ENCODE measurements at places on chromosomes 12 and 14.

- DNase-seq, result no peak
Measured at GRCh38 chr12:13002301-13003097, 2.4 kb upstream of the HEBP1 start.

DNA sequence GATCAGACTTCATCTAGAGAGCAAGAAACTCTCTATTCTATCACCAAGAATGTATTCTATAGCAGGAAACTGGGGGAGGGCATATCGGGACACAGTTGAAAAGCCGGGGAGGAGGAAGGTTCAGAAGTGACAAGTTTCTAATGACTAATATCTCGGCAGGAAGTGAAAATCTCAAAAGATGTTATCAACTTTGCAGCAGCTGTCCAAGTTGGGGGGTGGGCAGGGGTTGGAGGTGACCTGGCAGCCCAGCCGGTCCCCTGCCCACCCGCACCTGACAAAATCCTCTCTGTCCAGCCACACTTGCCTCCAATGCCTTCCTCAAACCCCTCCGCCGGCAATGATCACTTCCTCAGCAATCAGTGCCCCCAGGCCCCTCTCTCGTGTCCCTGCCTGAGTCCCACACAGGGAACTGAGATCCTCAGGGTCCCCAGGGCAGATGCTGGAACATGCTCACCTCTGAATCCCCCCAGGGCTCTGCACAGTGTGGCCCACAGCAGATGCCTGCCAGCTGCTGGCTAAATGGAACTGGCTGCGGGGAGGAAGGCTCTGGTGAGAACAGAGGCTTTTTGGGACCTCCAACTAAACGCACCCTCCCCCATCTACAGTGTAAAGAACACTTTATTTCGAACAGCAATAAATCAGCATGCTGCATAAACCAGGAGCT is 43.9 kb downstream of the CCDC88C start:
- DNase-seq, result peak; percentile 73

GRCh38 chr14:74514471-74514941 is 20.9 kb downstream of the ISCA2 start:
- peak; percentile 63 for DNase-seq

DNA sequence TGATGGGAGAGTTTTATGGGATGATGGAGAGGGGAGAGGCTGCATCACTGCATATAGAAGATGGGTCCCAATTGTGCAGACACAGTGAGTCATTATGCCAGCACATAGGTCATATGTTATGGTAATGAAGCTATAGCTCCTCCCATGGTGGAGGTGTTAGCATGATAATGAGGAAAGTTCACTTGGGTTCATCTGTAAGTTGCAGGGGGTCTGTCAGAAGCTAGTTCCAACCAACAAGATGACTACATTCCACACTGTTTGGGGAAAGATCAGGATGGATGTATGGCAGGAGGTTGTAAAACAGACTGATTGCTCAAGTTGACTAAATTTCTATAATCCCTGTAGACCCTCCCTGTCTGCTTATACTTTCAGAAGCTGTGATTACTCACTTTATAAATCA is 561.3 kb downstream of the C12orf50 start:
- no peak for DNase-seq

GRCh38 chr12:93151079-93151762 is 222.1 kb upstream of the EEA1 start:
- DNase-seq, result no peak

- no peak for DNase-seq
Measured at GRCh38 chr12:10968765-10969456, 17.8 kb downstream of the TAS2R50 start.

- DNase-seq, result no peak
Measured at GRCh38 chr12:118682656-118683055, 298.7 kb upstream of the SRRM4 start.

- DNase-seq, result no peak
Measured at GRCh38 chr14:105015242-105015641, 5.6 kb downstream of the CDCA4 start.

DNA sequence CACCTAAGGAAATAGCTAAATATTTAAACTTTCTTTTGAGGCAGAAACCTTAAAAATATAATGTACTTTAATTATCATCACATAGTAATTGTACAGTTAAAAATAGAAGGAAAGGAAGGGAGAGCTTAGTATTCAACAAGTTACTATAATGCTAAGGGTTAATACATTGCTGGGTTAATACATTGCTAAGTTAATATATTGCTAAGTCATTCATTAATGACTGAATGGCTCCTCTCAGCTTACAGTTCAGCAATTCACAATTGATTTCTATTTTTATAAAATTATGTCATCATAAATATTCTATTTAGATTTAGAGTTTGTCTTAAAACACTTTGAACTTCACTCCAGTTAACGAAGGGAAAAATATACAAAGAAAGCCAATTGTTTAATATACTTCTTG is 207.9 kb downstream of the BMP4 start:
- DNase-seq, result no peak

- peak; percentile 79 for DNase-seq
Measured at GRCh38 chr12:1583421-1584078, 10.8 kb downstream of the FBXL14 start.

- no peak for DNase-seq
Measured at GRCh38 chr14:64081174-64081746, 212.9 kb downstream of the ESR2 start.

GRCh38 chr12:62211510-62211909 is 48.7 kb upstream of the USP15 start:
- no peak for DNase-seq

- no peak for DNase-seq
Measured at GRCh38 chr12:57241402-57242310, 9.3 kb downstream of the STAC3 start.

- no peak for DNase-seq
Measured at GRCh38 chr12:29309320-29309902, 71.6 kb downstream of the ERGIC2 start.

GRCh38 chr12:15268927-15269552 is 47.8 kb upstream of the RERG start:
- peak; percentile 53 for DNase-seq

- no peak for DNase-seq
Measured at GRCh38 chr14:61223552-61223951, 57.6 kb downstream of the TMEM30B start.

GRCh38 chr12:119660076-119660475 is 7.9 kb upstream of the PRKAB1 start:
- DNase-seq, result no peak

Measured in DND-41 (cell line).